Stimulated activated CD4-positive, alpha-beta T cell treated with anti-CD3 and anti-CD28 coated beads, TNF-alpha, amount 100 ng/mL, for 4 hours (primary cell): ENCODE measurements at places on chromosomes 12 and 14.

GRCh38 chr14:72186523-72186922, 254.3 kb downstream of the RGS6 start:
- DNase-seq = no peak

DNA sequence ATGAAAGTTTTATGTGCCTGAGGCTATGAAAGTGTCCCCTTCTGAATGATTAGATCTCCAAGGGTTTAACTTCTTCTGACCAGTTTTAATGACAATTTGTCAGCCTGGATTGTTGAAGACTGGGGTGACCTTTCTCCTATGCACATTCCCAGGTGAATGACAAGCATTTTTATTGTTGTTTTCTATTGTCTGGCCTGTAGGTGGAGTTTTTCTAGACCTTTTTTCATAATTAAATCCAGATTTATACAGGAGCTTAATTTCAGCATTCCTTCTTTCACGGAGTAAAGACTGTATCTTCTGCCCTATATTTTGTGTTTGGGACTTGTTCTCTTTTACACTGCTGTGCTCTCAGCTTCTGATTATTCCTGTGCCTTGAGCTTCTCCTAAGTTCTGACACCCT, 125.0 kb upstream of the FAR2 start:
- DNase-seq = no peak

DNA sequence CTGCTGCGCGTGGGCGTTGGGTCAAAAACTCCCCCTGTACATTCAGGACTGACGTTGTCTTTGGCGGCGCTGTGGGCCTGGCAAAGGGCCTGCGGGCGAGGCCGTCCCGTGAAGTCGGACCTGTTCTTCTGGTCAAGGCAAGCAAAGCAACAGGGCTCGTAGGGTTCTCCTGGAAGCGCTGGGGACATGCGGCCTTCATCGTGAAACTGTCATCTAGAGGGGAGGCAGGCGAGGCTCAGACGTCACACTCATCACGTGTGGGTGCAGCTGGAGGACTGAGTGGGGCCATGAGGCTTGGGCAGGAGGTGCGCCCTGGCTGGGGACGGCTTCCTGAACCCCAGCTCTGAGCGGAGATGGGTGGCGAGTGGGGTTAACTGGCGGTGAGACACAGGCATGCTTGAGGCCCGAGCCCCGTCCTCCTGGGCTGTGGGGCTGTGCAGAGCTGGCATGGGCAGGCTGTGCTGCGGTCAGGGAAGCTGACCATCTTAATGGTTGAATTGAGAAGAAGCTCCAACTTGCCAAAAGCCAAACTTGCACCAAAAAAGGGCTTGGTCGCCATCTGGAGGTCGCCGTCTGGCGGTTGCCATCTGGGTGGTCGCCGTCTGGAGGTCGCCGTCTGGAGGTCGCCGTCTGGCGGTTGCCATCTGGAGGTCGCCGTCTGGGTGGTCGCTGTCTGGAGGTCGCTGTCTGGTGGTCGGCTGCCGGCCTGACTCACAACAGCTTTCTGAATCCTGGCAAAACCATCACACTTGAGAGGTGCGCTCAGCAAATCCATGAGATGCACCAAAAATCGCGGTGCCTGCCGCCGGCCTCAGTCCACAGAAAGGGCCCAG, 66.2 kb downstream of the NOC4L start:
- no peak for DNase-seq

DNA sequence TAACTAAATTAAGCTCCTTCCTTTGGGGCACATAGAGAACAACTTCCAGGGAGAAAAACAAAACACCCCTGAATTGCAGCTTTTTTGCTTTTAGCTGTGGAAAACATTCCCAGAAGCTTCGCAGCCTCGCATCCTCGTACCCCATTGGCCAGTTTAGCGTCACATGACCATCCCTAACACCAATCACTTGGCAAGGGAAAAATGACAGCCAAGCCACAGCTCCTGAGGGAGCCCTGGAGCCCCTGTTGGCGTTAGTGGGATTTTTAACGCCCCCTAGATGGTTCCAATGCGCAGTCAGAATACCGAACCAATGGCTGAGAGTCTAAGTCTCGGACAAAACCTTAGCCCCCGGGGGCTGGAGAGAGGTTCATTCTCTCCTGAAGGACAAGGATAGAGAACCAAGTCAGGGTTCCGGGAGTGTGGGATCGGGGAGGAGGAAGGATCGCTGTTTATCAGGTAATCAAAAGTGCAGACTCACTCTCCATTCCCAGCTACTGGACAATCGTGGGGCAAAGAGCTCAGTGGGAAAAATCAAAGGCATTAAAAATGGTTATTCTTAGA, 135.6 kb upstream of the HIF1A start:
- no peak for DNase-seq
